Progenitor cell of endocrine pancreas (in vitro differentiated cells): ENCODE measurements at places on chromosomes 4 and X. TPM values are rescaled to one million over a fixed set of nuclear protein-coding genes. Genes with fewer than 3 reads are reported as not detected.

GRCh38 chrX:118574666-118575065 lies 79.1 kb downstream of the DOCK11 start:
- no peaks in the 10 kb centered on the region for H3K27me3 ChIP-seq
- no peak for DNase-seq
- no peak overlapping the region for H3K4me3 ChIP-seq
- peaks cover 2% of the 10 kb centered on the region for H3K36me3 ChIP-seq
- peaks cover 6% of the 10 kb centered on the region for H3K4me1 ChIP-seq
- H3K27ac ChIP-seq, result no peak overlapping the region

BANK1 gene
- 0.51 and 0.79 TPM in 2 replicates for total RNA-seq

MAGEA3 gene
- not detected in 2 replicates for total RNA-seq

PPARGC1A gene
- total RNA-seq, result 0.93 and 3.7 TPM in 2 replicates

DNA sequence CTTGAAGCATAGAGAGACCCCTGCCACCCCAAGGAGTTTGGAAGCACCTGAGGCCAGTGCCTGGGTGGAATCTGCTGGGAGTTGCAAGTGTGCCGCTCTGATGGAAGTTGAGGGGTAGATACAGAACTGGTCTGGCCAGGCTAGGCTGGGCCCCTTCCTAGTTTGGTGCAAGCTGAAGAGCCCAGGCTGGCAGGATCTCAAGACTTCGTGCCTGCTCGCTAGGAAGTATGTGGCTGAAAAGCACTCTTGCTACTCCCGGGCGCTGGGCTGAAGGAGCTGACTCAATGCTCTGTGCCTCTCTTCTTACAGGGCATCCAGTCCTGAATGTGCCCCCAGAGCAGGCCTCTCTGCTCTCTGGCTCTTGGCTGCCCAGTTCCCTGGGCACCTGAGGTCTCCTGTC lies 51.7 kb upstream of the PJA1 start:
- H3K27me3 ChIP-seq, result no peaks in the 10 kb centered on the region
- H3K27ac ChIP-seq, result no peak overlapping the region
- no peaks in the 10 kb centered on the region for H3K4me1 ChIP-seq
- no peak for DNase-seq

CSTF2 gene
- total RNA-seq, result 20.2 and 22.7 TPM in 2 replicates

SHOX gene
- total RNA-seq, result not detected in 2 replicates

CYTL1 gene
- 1.2 TPM in 2 replicates for total RNA-seq

DNA sequence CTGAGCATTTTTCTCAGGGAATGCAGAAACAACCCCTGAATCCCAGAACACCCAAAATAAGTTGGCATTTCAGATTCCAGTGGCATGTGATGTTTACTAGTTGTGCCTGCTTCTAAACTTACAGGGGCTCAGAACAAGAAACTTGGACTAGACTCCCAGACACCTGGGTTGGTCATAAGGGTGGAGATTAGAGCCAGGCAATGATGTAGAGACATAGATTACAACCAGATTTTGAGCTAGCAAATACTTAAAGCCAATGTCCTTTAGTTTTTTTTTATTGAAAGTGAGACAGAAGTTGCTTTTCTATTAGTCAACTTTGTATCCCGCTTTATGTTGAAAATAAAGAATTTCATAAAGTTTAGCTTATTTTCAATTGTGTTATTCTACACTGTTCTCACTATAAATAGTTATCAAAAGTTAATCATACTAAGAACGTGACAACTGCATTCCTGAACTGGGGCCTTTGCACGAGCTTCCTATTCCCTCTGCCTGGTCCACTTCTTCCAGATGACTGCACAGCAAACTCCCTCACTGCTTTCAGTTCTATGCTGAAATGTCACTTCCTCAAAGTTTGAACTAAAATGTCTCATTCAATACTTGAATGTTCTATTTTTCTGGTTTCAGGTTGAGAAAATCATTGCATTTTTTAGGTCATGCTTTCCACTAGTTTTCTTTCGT lies 224.7 kb upstream of the PPP1R2C start:
- DNase-seq, result no peak
- H3K36me3 ChIP-seq, result no peaks in the 10 kb centered on the region
- no peak overlapping the region for H3K4me3 ChIP-seq
- peaks cover 7% of the 10 kb centered on the region for H3K4me1 ChIP-seq
- H3K27me3 ChIP-seq, result no peaks in the 10 kb centered on the region

DNA sequence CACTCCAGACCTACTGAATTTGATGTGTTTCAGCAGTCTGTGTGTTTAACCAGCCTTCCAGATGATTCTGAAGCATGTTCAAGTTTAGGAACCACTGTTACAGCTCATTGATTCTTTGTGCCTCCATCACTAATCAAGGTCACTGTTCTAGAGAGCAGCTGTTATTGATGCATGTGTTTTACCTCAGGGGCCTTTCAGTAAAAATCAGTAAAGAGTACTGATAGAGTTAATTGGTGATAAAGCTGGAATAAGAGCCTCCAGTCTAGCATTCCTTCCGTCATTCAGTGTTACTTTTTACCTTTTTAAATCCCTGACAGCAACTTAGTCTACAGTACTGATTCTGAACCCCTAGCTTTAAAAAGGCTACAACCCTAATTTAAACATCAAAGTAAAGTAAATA lies 12.9 kb downstream of the CPEB2 start:
- H3K27me3 ChIP-seq, result no peaks in the 10 kb centered on the region
- no peaks in the 10 kb centered on the region for H3K36me3 ChIP-seq
- no peak for DNase-seq
- no peaks in the 10 kb centered on the region for H3K4me1 ChIP-seq
- H3K4me3 ChIP-seq, result no peak overlapping the region

DNA sequence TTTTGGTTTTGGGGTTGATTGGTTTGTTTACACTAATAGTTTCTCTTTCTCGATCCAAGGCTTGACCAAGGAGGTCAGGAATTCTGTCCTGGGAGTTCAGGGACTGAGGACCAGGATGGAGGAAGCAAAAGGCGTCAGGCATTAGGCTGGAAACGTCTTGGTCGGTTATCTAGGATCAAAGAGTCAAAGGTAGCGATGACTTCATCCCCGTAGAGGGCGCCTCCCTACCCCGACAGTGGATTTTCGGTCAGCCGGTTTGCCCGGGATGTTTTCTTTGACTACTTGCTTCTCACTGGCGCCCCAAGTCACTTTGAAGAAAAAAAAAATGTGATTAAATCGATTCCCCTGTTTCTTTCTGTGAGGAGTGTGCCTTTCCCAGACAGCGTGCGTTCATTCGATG lies 980 bp upstream of the FHDC1 start:
- peak overlapping the region; percentile 98 for H3K27ac ChIP-seq
- peaks cover 1% of the 10 kb centered on the region for H3K36me3 ChIP-seq
- H3K27me3 ChIP-seq, result peaks cover 36% of the 10 kb centered on the region
- peaks cover 28% of the 10 kb centered on the region for H3K4me1 ChIP-seq

GRCh38 chr4:8644966-8645752 lies 52.6 kb downstream of the CPZ start:
- no peak overlapping the region for H3K27ac ChIP-seq
- H3K36me3 ChIP-seq, result no peaks in the 10 kb centered on the region
- H3K27me3 ChIP-seq, result peaks cover 37% of the 10 kb centered on the region
- peaks cover 7% of the 10 kb centered on the region for H3K4me1 ChIP-seq
- H3K4me3 ChIP-seq, result no peak overlapping the region

- H3K36me3 ChIP-seq, result no peaks in the 10 kb centered on the region
- H3K27me3 ChIP-seq, result peaks cover 25% of the 10 kb centered on the region
- DNase-seq, result no peak
- peaks cover 16% of the 10 kb centered on the region for H3K4me1 ChIP-seq
These were observed 103.1 kb downstream of the CHIC2 start for GRCh38 chr4:53961351-53961750.

DNA sequence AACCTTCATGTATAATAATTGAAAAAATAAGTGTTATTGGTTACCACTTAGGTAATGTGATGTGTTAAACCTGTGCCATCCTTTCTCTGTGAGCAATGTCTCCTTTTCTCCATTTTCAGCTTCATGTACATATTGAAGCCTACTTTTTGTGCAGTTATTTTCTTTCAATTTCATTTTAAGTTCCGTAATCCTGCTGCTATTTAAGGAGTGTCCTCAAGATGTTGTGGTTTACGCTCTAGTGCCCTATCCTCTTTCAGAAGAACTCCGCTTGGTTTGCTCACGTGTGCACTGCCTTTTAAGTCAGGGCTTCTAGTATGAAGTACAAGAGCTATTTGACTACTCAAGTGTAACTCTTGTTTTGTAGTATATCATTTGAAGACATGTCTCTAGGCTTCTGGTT lies 2253.2 kb upstream of the TENM3 start:
- no peak overlapping the region for H3K27ac ChIP-seq
- H3K4me1 ChIP-seq, result no peaks in the 10 kb centered on the region
- H3K36me3 ChIP-seq, result no peaks in the 10 kb centered on the region
- no peak for DNase-seq
- H3K4me3 ChIP-seq, result no peak overlapping the region
- no peaks in the 10 kb centered on the region for H3K27me3 ChIP-seq

- no peak overlapping the region for H3K27ac ChIP-seq
- H3K4me3 ChIP-seq, result no peak overlapping the region
- H3K4me1 ChIP-seq, result no peaks in the 10 kb centered on the region
- H3K36me3 ChIP-seq, result no peaks in the 10 kb centered on the region
These were observed 73.2 kb downstream of the CBLL2 start for GRCh38 chrX:22345884-22346283.

DNA sequence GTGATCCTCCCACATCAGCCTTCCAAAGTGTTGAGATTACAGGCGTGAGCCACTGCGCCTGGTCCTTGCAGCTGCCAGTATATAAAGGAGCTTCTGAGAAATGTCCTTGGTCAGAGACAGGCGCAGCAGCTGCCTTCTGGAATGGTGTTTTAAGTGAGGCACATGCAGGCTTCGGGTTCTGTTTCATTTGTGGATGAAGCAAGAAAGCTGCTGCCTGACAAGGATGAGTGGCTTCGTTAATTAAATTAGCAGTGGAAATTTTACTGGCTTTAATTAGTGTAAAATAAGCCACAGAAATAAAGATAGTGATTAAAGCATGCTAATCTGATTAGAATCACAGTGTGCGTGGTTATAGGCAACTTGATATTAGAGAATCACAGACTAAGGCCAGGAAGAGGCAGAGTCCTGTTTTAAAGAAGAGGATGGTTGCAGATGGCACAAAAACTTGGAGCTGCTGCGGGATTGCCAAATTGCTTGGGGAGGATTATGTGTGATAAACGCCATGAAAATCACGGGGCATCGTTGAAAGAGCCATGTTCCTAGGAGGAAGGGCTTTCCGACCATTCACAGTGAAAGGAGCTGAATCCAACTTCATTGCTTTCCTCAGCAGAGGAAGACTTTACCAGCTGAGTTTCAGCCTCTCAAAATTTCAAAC lies 348.4 kb upstream of the FAT1 start:
- no peak overlapping the region for H3K4me3 ChIP-seq
- H3K36me3 ChIP-seq, result no peaks in the 10 kb centered on the region
- H3K27me3 ChIP-seq, result peaks cover 4% of the 10 kb centered on the region
- DNase-seq, result no peak
- no peaks in the 10 kb centered on the region for H3K4me1 ChIP-seq
